Upper lobe of right lung (tissue), 1 donor: ENCODE measurements at places on chromosomes 5 and 9. TPM values are rescaled to one million over a fixed set of nuclear protein-coding genes. Genes with fewer than 3 reads are reported as not detected.

DNA sequence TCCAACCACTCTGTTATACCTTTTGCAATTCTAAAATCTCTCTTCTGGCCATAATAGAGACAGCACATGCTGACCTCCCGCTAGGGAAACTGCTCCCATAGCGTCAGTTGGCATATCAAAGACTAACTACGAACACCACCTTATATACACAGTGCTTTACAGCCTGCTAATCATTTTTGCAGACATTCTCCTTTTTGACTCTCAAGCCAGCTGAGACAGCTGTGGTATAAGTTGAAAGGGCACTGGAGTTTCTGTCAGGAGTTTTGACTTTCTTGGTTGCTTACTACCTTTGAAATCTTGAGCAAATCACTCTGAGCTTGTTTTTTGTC lies 160.2 kb upstream of the TBCA start:
- no peak for DNase-seq
- H3K27me3 ChIP-seq, result peaks cover 17% of the 10 kb centered on the region
- no peaks in the 10 kb centered on the region for H3K36me3 ChIP-seq
- H3K27ac ChIP-seq, result no peak overlapping the region
- no peak overlapping the region for H3K4me3 ChIP-seq
- no peaks in the 10 kb centered on the region for H3K4me1 ChIP-seq

- no peak overlapping the region for H3K27ac ChIP-seq
- DNase-seq, result no peak
- H3K36me3 ChIP-seq, result peaks cover 24% of the 10 kb centered on the region
- H3K4me3 ChIP-seq, result no peak overlapping the region
- peaks cover 6% of the 10 kb centered on the region for H3K4me1 ChIP-seq
- H3K27me3 ChIP-seq, result no peaks in the 10 kb centered on the region
Measured at GRCh38 chr5:171861381-171861780, 75.8 kb downstream of the SMIM23 start.

GRCh38 chr5:33509036-33509435 lies 68.3 kb downstream of the TARS1 start:
- no peak overlapping the region for H3K4me3 ChIP-seq
- H3K27ac ChIP-seq, result no peak overlapping the region
- DNase-seq, result no peak
- H3K36me3 ChIP-seq, result no peaks in the 10 kb centered on the region
- no peaks in the 10 kb centered on the region for H3K4me1 ChIP-seq

GPR151 gene
- not detected for total RNA-seq

DNA sequence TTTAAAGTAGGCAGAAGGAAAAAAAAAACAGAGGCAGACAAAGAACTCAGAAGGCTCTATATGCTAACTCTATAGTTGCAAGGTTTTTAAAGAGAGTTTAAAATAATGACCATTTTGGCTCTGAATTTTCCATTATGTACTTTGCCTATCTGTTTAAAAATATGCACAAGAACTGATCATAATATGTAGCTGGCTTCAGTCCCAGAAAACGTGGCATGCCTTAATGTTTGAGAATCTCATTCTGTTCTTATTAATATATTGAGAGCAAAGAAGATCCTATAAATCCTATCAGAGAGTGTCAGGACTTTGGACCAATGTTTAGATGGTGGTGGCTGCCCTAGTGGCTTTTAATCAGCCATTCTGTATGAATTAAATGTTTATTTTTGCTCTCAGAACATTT lies 121.5 kb downstream of the JMY start:
- H3K4me3 ChIP-seq, result no peak overlapping the region
- no peak for DNase-seq
- no peaks in the 10 kb centered on the region for H3K27me3 ChIP-seq
- no peaks in the 10 kb centered on the region for H3K36me3 ChIP-seq
- no peak overlapping the region for H3K27ac ChIP-seq
- no peaks in the 10 kb centered on the region for H3K4me1 ChIP-seq

PTCD2 gene
- 6.5 TPM for total RNA-seq

DNA sequence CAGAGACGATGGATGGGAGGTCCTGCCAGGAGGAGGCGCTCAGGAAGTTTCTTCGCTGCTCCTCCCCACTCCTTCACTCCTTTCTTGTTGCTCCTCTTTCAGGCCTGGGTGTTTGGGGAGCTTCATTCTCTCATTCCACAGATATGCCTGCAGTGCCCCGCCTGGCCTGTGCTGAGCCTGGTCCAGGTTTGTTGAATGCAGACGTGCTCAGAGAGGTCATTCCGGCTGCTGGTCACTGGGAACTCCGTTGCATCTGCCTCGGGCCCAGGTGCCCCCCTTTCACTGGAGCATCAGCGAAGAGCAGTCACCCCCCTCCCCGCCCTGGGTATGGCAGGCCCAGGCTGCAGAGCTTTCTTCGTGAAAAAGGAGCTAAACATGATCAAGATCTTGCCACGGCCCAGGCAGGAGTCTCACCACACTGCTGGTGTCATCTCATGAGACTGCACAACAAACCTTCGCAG lies 15.5 kb downstream of the SURF6 start:
- H3K4me1 ChIP-seq, result no peaks in the 10 kb centered on the region
- no peak overlapping the region for H3K4me3 ChIP-seq
- no peaks in the 10 kb centered on the region for H3K27me3 ChIP-seq
- H3K27ac ChIP-seq, result no peak overlapping the region

GRCh38 chr5:150309101-150309885 lies 6.6 kb upstream of the ARSI start:
- DNase-seq, result no peak
- peaks cover 7% of the 10 kb centered on the region for H3K4me1 ChIP-seq
- H3K36me3 ChIP-seq, result no peaks in the 10 kb centered on the region
- H3K27me3 ChIP-seq, result peaks cover 3% of the 10 kb centered on the region
- H3K27ac ChIP-seq, result no peak overlapping the region

DNA sequence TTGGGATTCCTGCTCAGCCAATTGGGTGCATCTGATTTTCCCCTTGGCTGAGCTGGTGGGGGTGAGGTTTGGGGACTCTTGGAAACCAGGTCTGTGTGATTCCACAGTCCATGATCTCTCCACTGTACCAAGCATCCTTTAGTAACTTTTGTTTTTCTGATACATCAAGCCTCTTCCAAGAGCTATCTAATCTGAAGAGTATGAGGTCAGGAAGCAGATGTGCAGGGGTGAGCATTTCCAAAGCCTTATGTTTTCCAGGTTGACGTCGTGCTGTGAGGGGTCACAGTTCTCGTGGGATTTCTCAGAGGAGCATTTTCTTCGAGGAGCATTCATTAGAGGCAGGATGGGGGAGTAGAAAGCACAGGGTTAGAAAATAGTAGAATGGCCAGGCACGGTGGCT lies 95.3 kb downstream of the KLF4 start:
- H3K27ac ChIP-seq, result no peak overlapping the region
- no peaks in the 10 kb centered on the region for H3K27me3 ChIP-seq
- DNase-seq, result no peak

GRCh38 chr5:151101151-151101550 lies 20.3 kb upstream of the TNIP1 start:
- H3K4me1 ChIP-seq, result peaks cover 56% of the 10 kb centered on the region
- no peaks in the 10 kb centered on the region for H3K27me3 ChIP-seq
- DNase-seq, result no peak
- H3K27ac ChIP-seq, result peak overlapping the region; percentile 51
- H3K36me3 ChIP-seq, result peaks cover 36% of the 10 kb centered on the region

- no peaks in the 10 kb centered on the region for H3K4me1 ChIP-seq
- DNase-seq, result no peak
- no peak overlapping the region for H3K27ac ChIP-seq
- H3K4me3 ChIP-seq, result no peak overlapping the region
Measured at GRCh38 chr5:147658293-147658932, 124.1 kb downstream of the JAKMIP2 start.

- H3K4me1 ChIP-seq, result no peaks in the 10 kb centered on the region
- no peaks in the 10 kb centered on the region for H3K36me3 ChIP-seq
- no peak overlapping the region for H3K27ac ChIP-seq
- no peak overlapping the region for H3K4me3 ChIP-seq
- no peaks in the 10 kb centered on the region for H3K27me3 ChIP-seq
- no peak for DNase-seq
Measured at GRCh38 chr9:79471580-79472543, 99.9 kb upstream of the TLE4 start.

NTRK2 gene
- total RNA-seq, result 0.98 TPM

DNA sequence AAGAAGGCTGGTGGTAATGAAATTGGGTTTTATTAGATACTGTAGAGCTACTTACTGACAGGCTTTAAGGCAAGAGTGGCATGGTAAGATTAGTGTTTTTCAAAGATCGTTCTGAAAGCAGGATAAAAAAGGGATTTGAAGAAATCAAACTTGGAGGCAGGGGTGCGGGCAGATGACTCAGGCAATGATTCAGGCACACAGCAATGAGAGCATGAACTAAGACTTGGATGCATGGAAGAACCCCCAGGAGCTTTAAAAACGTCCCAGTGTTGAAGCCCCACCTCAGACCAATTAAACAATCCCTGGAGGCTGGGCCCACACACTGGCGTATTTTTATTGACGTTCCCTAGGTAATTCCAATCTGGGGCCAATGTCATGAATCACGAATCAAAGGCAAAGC lies 102.5 kb downstream of the SREK1 start:
- H3K36me3 ChIP-seq, result no peaks in the 10 kb centered on the region
- no peak for DNase-seq
- H3K27ac ChIP-seq, result no peak overlapping the region
- H3K27me3 ChIP-seq, result no peaks in the 10 kb centered on the region
- no peaks in the 10 kb centered on the region for H3K4me1 ChIP-seq
- no peak overlapping the region for H3K4me3 ChIP-seq

GRCh38 chr5:139578325-139578724 lies 17.2 kb downstream of the UBE2D2 start:
- H3K4me1 ChIP-seq, result peaks cover 33% of the 10 kb centered on the region
- H3K36me3 ChIP-seq, result no peaks in the 10 kb centered on the region
- DNase-seq, result no peak
- no peak overlapping the region for H3K27ac ChIP-seq
- no peak overlapping the region for H3K4me3 ChIP-seq

GRCh38 chr5:150278916-150279315 lies 10.7 kb downstream of the CAMK2A start:
- no peak overlapping the region for H3K4me3 ChIP-seq
- H3K36me3 ChIP-seq, result no peaks in the 10 kb centered on the region
- DNase-seq, result no peak
- H3K27me3 ChIP-seq, result no peaks in the 10 kb centered on the region
- H3K27ac ChIP-seq, result no peak overlapping the region

GRCh38 chr5:125786021-125786420 lies 637.2 kb upstream of the GRAMD2B start:
- H3K27me3 ChIP-seq, result no peaks in the 10 kb centered on the region
- no peaks in the 10 kb centered on the region for H3K4me1 ChIP-seq
- no peak for DNase-seq
- no peak overlapping the region for H3K27ac ChIP-seq

- H3K27me3 ChIP-seq, result no peaks in the 10 kb centered on the region
- no peak overlapping the region for H3K27ac ChIP-seq
- no peaks in the 10 kb centered on the region for H3K4me1 ChIP-seq
- no peaks in the 10 kb centered on the region for H3K36me3 ChIP-seq
Measured at GRCh38 chr5:10863763-10864383, 102.8 kb upstream of the DAP start.

ZCCHC7 gene
- total RNA-seq, result 20.9 TPM

DNA sequence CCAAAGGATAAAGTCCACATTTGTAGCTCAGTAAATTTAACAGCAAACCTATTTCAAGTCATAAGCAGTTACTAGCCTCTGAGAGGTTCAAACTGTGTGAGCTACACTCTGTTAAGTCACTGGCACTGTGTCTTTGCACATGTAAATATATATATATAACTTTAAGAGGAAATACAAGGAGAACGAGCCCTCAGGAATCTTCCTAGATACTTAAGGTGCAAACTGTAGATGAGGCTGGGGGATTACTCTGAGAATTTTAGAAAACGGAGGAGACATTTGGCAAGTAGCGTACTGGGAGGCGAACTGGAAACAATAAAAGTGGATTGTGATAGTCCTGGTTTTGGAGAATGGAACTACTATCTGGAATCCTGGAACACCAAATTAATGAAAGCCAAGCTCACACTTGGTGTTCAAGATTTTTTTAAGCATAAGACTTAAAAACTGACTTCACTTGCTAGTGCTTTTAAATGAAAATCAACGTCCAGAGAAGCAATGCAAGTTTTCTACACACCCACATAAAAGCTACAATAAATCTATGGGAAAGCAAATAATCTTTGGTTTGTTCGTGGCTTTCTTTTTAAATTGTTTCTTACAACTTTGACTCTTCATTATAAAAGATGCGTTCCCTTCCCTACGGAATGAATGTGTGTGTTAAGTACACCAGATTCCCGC lies 1057.0 kb upstream of the DMAC1 start:
- H3K4me1 ChIP-seq, result no peaks in the 10 kb centered on the region
- no peak for DNase-seq
- H3K4me3 ChIP-seq, result peak overlapping the region; percentile 56
- H3K36me3 ChIP-seq, result no peaks in the 10 kb centered on the region
- H3K27ac ChIP-seq, result no peak overlapping the region

PLCXD3 gene
- total RNA-seq, result 2.6 TPM
